Activated CD4-positive, alpha-beta T cell treated with anti-CD3 and anti-CD28 coated beads, Interleukin-2, Interleukin-4, amounts not matched to agents 100 ng/mL and 50 ng/mL, durations not matched to agents 16 hours and 8 hours (primary cell): ENCODE measurements at places on chromosomes 3 and 15.

DNA sequence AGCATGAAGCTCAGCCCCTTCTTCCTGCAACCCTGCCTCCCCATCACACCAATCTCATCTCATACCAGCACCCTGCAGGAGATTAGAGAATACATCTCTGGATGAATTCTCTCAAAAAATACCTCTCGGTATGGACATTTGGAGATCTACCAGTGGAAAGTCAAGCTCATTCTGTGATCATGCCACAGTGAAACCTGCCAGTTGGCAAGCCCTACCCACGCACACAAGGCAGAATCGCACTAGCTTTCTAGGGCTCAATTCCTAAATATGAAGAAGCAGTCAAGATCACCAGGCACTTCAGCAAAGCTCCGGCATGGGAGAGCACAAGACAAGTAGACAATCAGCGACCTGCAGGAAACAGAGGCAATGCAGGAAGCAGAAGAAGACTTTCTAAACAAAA lies 221.2 kb downstream of the NTRK3 start:
- DNase-seq, result no peak

- DNase-seq, result no peak
These were observed 1036.1 kb downstream of the MCTP2 start for GRCh38 chr15:95267481-95267880.

GRCh38 chr3:104460477-104461406 lies 906.0 kb upstream of the ALCAM start:
- no peak for DNase-seq

GRCh38 chr15:101684384-101684783 lies 32.2 kb upstream of the TM2D3 start:
- DNase-seq, result no peak

DNA sequence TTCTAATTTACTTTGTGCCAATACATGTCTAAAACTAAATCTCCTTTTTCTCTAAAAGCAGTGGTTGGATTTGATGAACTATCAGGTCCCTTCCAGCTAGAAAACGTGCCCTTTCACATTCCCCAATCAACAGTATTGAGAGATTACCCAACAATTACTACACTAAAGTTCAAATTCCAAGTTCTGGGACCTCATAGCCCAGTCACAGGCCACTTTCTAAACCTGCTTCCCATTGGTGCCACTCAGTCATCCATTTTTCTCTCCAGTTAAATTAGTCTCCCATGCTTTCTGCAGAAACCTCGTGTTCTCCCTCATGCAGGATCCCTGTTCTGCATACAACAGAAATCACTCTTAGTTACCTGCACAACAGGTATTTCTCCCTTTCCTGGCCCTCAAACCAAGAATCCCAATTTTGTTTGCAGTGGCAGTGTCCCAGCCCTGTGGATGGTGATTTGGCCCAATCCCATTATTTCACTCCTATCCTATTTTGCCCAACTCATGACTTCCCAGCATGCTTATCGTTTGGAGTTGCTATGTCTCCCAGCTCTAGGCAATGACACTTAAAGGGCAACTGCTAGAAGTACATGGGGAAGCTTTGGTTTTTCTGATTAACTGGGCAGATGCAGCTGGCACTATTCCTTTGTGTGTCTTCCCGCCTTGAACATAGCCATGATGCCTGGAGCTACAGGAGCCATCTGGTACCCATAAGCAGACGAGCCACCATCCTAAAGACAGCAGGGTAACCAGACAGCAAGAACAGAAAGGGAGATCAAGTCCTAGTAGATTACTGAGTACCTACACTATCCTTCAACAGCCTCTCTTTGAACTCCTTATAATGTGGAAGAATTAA lies 224.2 kb downstream of the MINAR1 start:
- no peak for DNase-seq

DNA sequence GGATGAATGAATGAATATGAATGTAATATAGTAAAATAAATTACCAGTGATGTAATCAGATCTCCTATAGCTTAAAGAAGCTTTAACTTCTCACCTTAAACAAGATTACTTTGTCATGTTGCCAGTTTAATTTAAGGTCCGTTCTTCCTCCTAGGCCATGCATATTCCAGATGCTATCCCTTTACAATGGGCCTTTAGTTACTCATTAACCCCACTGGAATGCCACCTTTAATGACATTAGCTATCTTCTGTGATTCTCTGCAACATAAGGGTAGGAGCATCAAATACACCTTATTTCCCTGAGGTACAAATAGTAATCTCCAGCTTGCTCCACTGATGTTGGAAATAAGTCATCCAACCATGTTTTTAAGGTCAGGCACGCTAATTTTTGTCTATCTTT lies 63.0 kb upstream of the TIMP4 start:
- no peak for DNase-seq

- DNase-seq, result no peak
These were observed 165.4 kb upstream of the DCBLD2 start for GRCh38 chr3:99066863-99067262.

DNA sequence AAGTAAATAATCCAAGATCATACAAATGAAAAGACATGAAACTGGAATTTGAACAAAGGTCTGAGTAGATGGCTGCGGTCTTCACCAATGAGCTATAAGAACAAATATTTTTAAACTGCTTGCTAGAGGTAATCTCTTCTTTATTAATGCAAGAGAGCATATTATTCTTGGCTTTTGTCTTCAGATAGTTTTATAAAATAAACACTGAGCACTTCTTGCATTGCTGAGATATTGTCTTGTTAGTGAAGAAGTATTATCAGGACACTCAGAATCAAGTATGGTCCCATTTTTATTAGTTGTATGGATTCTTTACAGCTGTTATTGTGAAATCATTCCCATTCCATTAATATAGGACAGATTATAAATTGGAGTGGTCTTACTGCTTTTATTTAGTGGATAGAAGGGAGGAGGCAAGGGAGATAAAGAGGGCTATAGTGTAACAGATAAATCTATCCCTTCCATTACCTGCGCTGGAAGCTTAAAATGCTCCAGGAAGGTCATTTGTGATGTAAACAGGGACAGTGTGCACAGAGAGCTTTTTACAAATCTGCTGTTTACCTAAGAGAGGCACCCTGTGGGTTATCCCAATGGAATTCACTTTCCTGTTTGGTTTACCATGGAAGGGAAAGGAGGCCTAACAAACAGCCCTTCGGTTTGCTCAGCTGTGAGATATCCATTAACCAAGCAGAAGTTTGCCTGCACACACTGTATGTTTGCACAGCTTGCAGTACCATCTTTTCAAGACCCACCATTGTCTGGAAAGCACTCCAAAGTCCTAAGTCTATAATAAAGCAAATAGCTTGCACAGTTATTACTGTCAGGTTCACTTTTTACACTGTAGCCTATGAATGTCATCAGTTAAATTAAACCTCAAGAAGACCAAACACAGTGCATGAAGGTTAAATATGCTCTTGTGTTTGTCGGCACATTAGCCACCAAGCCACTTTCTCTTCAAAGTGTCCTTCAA lies 347.7 kb upstream of the TGFBR2 start:
- DNase-seq, result no peak

DNA sequence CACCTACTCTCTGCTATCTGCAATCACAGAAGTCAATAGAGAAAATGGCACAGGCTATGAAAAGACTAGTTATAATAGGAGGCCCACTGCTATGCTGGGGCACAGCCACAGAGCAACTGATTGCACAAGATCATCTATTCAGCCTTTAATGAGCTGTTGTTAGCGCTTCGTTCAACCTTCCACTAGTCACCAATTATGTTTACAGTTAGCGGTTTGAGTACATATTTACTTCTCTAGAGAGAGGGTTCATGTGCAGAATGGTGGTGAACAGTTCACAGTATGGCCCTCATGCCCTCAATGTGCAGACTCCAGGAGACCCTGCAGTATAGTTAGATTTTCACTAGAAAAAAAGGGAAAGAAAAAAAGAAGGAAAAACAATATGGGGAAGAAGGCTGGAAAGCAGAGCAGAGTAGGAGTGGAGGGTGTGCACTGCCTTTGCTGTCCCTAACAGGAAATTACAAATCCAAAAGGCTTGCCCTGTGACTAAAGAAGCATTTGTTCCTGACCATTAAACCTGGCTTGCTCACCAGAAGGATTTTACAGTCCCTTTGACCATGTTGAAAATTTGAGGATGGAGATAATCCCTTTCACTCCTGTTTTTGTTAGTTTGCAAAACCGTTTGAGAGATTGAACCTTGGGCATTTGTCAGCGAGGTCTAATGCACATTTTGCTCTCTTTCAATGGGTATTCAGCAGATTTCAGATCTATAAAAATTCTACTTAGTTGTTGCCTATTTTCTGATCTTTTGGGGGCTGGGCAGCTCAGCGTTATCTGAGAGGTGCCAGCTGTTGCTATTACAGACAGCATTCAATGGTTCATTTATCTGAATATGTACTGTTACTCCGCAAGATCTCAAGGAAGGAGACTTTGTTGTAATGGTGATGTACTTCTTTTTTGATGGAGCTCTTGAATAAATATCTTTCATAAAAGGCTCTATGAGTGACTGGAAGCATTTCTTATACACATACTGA lies 296.1 kb downstream of the LSAMP start:
- DNase-seq, result no peak

DNA sequence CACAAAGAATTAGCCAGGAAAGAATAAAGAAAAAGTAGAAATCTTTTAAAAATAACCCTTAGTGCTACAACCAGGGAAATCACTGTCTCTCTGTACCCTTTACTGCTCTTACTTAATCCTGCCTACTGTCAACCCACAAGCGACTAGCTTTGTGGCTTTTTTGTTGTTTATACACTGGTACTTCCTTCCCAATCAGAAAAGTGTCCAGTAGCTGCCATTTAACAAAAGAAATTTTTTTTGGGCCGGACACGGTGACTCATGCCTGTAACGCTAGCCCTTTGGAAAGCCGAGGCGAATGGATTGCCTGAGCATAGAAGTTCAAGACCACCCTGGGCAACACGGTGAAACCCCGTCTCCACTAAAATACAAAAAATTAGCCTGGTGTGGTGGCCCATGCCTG lies 13.8 kb upstream of the FAM219B start:
- DNase-seq, result no peak

DNA sequence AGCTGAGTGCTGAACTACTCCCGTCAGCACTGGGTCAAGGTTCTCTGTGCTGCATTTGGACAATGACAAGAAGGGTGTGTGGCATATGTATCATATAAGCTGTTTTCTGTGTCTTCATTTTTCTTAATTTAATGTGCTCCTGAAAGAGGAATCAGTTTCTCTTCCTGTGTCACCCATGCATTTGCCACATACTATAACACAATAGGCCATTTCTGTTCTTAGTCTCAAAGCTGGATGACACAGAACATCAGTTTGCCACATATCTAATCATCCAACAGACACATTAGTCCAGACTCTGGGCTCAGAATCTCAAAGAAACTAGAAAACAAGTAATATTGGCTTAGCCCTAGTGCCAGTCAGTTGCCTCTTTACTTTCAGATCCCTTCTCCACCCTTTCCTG lies 34.1 kb downstream of the CEP19 start:
- DNase-seq, result no peak

GRCh38 chr15:85625856-85626255 lies 168.9 kb downstream of the KLHL25 start:
- peak; percentile 75 for DNase-seq

GRCh38 chr3:134654031-134654430 lies 3.2 kb upstream of the KY start:
- no peak for DNase-seq

GRCh38 chr3:122947196-122947595 lies 80.4 kb downstream of the SEMA5B start:
- DNase-seq, result no peak

GRCh38 chr3:56775838-56776555 lies 25.8 kb downstream of the ARHGEF3 start:
- DNase-seq, result no peak

DNA sequence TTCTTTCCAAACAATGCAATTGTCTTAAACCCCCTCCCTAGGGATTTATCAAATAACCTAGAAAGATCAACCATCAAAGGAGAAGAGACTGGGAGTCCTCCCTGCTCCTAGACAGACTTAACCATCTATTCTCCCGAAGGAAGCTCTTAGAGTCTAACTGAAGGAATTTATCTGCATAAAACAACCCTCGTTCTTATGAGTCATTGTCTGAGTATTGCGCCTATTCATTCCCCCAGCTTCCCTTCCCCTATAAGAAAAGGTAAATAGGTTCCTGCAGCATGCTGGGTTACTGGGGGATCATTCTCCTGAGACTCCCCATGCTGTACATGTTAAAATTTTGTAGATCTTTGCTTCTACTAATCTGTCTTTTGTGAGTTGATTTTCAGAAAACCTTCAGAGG lies 412.7 kb downstream of the OCA2 start:
- no peak for DNase-seq

DNA sequence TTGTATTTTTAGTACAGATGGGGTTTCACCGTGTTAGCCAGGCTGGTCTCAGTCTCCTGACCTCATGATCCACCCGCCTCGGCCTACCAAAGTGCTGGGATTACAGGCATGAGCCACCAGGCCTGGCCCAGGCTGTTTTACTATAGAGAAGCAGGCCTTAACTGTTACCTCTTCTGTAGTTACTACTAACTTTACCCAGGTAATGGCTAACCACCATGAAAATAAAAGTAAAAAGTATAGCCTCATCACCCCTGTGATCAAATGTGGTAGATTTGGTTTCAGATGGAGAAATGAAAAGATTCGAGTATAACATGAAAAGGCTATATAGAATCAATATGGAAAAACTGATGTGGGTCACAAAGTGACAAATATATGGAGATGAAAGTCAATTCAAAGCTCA lies 210.1 kb downstream of the CD47 start:
- no peak for DNase-seq
